ENCODE measurements at places on chromosomes 4 and X. TPM values are rescaled to one million over a fixed set of nuclear protein-coding genes. Genes with fewer than 3 reads are reported as not detected.
A peak's percentile ranks its signal among the peaks of the same experiment; 100 is the strongest.

CCDC158 gene
- 1.3 TPM for total RNA-seq

GRCh38 chrX:93673869-93674271, at the start of gene FAM133A:
FAM133A (plus strand) TSS chrX:93674206; CDS start chrX:93709420, 35,214 bp downstream.
- H3K27me3 ChIP-seq, result no peaks in the 10 kb centered on the region
- DNase-seq, result peak; percentile 73
- H3K27ac ChIP-seq, result peak within 1 kb of the TSS; percentile 54
- H3K36me3 ChIP-seq, result no peaks in the 10 kb centered on the region
- H3K4me1 ChIP-seq, result no peaks in the 10 kb centered on the region

- DNase-seq, result no peak
- no peak overlapping the region for H3K27ac ChIP-seq
- H3K4me3 ChIP-seq, result no peak overlapping the region
- no peaks in the 10 kb centered on the region for H3K36me3 ChIP-seq
- H3K4me1 ChIP-seq, result no peaks in the 10 kb centered on the region
These were observed 144.6 kb downstream of the KIT start for GRCh38 chr4:54802336-54802735.

DNA sequence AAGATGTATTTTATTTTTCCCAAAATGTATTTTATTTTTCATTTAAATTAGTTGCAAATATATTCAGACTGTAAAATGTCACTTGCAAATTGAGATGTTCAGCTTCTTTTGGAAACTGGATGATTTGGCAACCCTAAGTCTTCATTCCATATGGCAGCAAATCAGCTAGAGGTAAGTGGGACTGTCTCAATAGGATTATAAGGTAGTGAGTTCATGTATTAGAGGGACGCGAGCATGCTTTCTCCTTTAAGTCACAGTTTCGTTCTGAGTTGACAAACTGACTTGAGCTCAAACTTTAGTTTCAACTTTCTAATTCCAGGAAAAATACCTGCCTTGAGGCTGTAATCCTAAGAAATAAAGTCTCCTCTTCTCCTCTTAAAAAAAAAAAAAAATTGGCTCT, 44.2 kb upstream of the TMEM131L start:
- H3K4me3 ChIP-seq, result no peak overlapping the region
- H3K36me3 ChIP-seq, result no peaks in the 10 kb centered on the region
- no peak for DNase-seq
- no peak overlapping the region for H3K27ac ChIP-seq
- H3K27me3 ChIP-seq, result no peaks in the 10 kb centered on the region

GRCh38 chrX:9467751-9468150, 2.9 kb downstream of the TBL1X start:
- no peaks in the 10 kb centered on the region for H3K27me3 ChIP-seq
- no peaks in the 10 kb centered on the region for H3K4me1 ChIP-seq
- peak overlapping the region; percentile 67 for H3K4me3 ChIP-seq
- H3K36me3 ChIP-seq, result no peaks in the 10 kb centered on the region

SMIM10L2A gene
- total RNA-seq, result 0.66 TPM

MGAT4D gene
- total RNA-seq, result not detected

SPANXA1 gene
- total RNA-seq, result not detected

SH2D1A gene
- total RNA-seq, result not detected

SPACA5B gene
- total RNA-seq, result not detected
